ENCODE measurements at places on chromosomes 12 and 14.

GRCh38 chr14:79881299-79881698 is 330.0 kb downstream of the DIO2 start:
- DNase-seq = no peak

DNA sequence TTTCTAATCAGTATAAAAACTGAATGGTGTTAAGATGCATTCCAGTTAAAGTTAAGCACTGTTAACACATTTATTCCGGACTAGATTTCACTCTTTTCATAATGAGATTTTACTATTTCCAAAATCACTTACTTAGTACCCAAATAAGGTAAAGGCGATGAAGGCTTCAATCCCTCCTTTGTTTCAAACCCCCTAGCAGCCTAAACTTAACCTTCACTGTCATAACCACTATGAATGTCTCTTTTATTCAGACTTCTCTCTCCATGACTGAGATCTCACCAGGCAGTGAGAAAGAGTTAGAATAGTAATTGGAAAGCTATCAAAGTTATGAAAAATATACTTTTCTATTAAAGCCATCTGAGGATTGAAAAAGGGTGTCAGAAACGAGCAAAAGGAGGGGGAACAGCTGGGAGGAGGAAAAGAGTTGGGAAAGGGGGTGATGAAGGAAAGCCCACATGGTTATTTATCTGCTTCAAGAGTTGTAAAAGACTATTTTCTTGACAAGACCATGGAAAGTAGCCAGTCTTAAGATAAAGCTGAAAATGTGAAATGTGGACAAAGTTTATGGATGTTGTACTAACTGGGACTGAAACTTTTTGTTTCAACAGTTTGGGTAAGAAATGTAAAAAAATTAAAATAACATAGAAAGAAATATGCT is 11.7 kb downstream of the EPS8 start:
- no peak for DNase-seq

DNA sequence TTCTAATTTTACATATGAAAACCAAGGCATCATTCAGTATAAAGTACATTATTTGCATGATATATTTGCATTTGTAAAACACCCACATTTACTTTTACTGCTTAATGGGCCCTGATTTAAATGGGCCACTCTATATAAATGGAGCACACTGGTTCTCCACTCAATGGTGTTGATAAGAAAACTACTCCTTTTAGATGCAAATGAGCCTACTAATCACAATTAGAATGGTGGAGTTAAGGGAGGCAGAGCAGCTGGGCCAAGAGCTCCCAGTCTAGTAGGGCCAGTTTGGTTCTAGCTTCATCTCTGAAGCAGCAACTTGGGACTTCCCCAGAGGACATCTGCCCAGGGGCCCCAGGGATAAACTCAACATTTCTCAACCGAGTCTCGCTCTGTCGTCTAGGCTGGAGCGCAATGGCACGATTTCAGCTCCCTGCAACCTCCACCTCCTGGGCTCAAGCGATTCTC is 120.7 kb downstream of the FOXN3 start:
- DNase-seq = no peak

DNA sequence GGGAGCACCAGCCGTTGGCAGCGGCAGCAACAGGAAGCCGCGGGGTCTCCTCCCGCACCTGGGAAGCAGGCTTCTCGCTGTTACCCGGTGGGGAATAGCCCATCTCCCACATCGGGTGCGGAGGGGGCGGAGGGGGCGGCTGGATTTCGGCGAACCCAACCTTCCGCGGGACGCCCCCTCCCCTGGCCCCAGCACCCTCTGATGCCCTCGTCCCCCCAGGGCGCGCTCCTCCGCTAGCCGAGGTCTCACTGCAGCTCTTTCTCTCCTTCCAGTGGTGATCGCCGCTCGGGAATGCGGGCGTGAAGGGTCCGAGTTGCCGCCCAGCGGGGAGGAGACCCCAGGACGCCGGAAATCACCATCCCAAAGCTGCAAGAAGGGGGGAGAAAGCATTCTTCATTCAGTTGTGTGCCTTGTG is 303 bp downstream of the SAMD4A start:
- no peak for DNase-seq

- DNase-seq = no peak
Observed at GRCh38 chr12:90972226-90972625, 17.2 kb upstream of the CCER1 start.

DNA sequence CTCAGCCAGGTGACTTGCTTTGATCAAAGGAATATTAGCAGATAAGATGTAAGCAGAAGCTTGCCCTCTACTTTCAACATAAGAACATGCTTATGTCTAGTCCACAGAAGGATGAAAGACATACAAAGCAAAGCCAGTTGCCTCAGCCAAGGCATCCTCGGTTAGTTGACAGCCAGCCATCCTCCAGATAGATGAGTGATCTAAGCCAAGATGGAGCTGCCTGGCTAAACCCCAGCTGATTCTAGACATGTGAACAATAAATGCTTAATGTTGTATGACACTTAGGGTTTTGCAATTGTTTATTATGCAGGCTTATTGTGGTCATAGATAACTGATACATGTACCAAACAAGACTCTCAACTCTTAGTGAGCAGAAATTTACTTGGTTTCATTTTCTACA is 157.6 kb upstream of the TMTC2 start:
- DNase-seq = no peak

DNA sequence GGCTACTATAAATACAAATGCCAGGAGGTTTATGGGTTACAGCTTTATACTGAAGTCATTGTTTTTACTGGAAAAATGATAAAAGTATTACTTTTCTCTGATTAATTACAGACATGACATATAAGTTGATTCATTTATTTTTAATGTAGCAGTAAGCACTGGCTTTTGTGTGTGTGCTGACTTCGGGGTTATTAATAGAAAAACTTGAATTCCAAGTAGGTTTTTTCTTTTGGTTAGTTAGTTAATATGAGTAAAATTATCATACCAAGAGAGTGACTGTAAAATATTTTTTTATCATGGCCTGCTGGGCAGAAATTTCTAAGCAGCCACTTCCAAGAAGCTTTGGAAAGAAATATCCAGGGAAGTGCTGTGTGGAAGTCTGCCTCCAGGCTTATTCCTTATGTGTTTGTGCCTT is 56.4 kb downstream of the IFT81 start:
- DNase-seq = no peak

DNA sequence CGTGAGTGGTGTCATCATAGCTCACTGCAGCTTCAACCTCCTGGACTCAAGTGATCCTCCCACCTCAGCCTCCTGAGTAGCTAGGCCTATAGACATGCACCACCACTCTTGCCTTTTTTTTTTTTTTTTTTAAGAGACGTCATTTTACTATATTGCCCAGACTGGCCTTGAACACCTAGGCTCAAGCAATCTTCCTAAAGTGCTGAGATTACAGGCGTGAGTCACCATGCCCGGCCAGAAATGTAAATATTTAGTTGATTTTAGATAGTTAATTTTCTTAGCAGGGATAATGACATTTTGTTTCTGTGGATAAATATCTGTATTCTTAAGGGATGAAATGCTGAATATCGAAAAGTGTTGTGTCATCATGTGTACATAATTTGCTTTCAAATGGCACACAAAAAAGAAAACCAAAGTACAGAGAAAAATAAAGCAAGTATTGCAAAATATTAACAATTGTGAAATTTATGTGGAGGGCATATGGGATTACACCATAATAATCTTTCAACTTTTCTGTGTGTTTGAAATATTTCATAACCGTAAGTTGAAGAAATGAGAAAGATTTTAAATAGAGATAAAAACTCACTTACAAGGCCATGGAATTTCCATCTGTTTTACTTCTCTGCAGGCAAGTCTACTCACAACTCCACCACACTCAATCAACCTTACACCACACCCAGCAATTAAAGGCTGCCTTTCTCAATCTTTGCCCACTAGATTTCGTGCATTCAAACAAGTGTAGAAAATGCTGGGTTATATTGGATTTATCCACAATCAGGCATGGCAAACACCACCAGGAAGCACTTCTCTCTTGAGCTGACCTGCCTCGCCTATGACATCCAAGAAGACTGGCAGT is 93.7 kb downstream of the SPTSSA start:
- no peak for DNase-seq

DNA sequence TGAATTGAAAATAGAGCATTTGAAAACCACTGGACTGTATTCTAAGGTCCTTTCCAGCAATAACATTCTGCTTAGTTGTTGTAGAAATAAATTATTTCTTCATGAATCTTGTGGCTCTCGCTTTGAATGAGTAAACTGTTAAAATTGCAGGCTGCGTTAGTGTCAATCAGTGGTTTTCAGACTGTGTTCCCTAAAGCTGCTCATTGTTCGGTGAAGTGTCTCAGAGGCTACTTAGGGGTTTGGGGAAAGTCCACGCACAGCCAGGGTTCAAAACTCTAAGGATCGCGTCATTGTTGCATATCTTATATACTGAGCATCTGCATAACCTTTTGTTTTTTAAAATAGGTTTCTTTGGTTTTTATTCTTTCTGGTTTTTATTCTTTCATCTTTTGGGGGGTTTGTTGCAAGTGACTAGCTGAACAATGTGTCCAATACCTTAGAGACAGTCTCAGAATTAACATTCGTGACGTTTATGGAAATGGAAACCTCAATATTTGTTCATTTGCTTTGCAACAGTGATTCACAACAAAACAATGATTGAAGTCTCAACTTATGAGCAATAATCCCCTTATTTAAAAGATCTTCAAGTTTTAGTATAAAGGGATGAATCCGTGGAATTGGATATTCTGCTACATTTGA is 108.1 kb downstream of the TTLL5 start:
- DNase-seq = no peak

- no peak for DNase-seq
Observed at GRCh38 chr12:74890237-74890599, 319.4 kb downstream of the KCNC2 start.

DNA sequence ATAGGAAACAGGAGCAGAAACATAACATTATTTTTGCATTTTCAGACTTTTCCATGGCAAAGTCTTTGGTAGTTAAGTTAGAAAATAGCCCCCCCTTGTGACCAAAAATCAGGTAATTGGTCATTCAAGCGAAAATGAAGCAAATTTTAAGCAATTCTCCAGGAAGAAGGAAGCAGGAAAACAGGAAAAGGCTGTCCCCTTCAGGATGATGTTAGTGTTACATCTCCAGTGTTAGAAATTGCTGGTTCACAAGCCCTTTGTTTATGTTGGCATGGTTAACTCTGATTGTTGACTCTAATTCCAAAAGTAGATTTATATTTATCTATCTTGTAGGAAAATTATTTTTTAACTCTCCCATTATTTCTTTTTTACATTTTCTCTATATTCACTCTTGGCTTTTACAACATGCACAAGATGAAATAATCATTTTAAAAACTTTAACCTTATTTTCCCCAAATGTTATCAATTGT is 18.8 kb upstream of the GAS2L3 start:
- no peak for DNase-seq

GRCh38 chr12:124915239-124916236 is 1.1 kb upstream of the UBC start:
- DNase-seq = no peak

- DNase-seq = no peak
Observed at GRCh38 chr12:52975204-52975603, 26.3 kb downstream of the KRT18 start.

GRCh38 chr12:95764848-95765247 is 25.7 kb downstream of the NTN4 start:
- DNase-seq = no peak

DNA sequence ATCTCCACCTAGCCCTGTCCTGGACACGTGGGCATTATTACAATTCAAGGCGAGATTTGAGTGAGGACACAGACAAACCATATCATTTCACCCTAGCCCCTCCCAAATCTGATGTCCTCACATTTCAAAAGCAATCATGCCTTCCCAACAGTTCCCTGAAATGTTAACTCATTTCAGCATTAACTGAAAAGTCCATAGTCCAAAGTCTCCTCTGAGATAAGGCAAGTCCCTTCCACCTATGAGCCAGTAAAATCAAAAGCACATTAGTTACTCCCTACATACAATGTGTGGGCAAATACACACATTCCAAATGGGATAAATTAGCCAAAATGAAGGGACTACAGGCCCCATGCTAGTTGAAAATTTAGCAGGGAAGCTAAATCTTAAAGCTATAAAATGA is 546.0 kb upstream of the LMO3 start:
- no peak for DNase-seq

GRCh38 chr14:60658211-60658690 is 9.0 kb upstream of the SIX1 start:
- no peak for DNase-seq

DNA sequence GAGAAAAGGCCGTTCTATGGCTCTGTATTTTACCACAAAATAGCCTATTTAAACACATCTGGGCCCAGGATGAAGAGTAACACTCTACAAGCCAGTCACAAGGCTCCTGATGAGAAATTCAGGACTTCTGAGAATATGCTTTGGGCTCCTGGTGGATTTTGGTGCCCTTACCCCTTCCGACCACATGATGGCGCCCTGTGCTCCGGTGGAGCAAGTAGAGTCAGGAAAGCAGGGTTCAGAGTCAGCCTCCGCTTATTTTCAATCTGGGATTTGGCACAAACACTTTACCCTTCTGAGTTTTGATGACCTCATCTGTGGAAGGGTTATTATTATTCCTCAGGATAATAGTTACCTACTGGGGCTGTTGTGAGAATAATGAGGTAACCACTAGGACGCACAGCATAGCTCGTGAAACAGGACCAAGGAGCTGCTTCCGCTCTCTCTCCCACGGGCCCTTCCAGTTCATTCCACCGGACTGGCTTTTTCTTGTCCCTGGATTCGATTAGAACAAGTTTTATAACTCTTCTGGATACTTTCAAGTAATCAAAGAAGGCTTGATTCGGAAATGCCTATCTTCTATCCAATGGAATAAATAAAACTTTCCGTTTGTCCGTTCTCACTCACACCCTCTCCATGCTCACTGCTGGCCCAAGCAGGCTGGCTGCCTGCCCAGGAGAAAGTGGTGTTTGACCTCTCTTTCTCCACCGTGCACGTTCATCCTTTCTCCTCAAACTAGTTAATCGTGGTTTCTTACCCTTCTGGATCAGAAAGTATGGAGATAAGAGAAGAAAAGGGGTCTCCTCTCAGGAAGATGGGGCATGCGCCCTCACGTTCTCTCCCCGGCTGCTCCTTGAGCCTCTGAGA is 104.6 kb downstream of the GALC start:
- DNase-seq = no peak

DNA sequence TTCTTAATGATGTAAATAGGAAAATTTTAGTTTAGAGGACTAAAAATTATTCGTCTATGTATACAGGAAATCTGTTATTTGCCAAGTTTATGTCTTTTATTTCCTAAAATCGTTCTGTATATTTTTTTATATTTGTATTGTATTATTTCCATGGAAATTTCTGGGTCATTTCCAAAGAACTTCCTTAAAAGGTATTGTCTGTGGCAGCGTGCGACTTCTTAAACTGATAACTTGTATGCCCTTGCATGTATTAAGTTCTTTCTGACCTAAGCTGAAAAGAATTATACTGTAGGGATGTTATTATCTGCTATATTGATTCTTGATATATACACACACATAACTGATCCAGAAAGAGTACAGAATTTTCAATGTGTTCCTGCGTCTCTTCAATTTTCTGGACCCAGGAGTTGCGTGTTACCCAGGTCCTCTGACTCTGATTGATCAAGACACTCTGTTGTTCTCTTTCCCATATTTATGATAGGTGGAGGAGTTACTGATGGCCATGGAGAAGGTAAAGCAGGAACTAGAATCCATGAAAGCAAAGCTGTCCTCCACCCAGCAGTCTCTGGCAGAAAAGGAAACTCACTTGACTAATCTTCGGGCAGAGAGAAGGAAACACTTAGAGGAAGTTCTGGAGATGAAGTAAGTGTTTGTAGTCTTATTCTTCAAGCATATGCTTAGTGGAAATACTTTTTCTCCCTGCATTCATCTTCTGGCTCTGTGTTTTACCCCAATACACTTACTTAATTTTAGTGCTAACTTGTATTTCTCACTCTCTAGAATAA is 298.5 kb downstream of the ERC1 start:
- DNase-seq = no peak
